ENCODE measurements at places on chromosomes 4 and X.

DNA sequence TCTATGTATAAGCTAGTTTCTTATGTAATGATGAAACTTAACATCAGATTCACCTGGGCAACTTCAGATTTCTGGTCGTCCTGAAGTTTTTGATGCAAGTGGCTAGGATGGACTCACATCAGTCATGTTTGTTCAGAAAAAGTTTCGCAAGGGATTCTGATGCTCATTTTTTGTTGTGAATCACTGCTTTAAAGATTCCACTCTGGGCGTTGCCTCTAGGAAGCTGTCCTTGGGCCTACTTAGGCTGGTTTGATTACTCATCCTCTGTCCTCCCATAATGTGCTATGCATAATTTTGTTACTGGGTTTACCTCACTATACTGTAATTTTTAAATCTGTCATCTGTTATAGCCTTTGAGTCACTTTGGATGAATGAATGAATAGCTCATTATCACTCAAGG, 30.8 kb downstream of the HERC3 start:
- DNase-seq, result no peak

- no peak for DNase-seq
Measured at GRCh38 chrX:1860936-1861594, 246.2 kb downstream of the ASMT start.

- DNase-seq, result no peak
Measured at GRCh38 chrX:129472116-129472515, 51.2 kb downstream of the SMARCA1 start.

GRCh38 chrX:70970482-70970995, 39.6 kb upstream of the SLC7A3 start:
- DNase-seq, result no peak

GRCh38 chr4:14117575-14118238, 490.2 kb upstream of the BOD1L1 start:
- no peak for DNase-seq

DNA sequence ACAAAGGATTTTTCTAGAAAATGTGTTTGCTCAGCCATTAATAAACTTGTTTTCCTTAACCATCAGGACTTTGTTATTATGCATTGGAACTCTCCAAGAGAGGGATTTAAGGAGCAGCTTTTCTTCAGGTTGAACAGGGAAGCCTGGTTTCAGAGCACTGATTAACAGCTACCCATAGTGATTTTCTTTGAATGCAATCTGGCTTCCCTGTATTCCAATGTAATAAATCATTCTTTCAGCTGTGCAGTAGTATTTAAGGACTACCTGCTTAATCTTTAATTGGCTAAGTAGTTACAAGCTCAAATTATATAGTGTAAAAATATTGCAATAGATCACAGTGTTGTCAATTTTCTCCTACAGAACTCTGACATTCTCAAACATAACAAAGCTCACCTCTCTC, 77.5 kb downstream of the TMEM156 start:
- no peak for DNase-seq

DNA sequence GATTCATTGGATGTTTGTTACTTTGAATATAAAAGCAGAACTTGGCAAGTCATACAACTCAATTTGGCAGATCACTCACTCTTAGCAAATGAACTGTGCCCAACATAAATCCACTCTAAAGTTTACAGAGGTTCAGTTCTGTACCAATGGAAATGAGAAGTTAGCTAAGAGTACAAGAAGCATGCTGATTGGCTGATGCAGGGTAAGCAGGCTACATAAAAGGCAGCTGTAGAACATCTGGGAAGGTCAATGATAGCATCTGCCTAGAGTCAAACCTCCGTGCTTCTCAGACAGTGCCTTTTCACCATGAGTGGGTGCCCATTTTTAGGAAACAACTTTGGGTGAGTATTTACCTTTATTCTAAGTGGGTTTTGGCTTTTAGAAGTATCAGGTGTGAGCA, at the start of gene TDO2:
TDO2 (plus strand) TSS at position 244 of the 400 bp plus-strand sequence; CDS start at position 307, 63 bp downstream.
- DNase-seq, result no peak

DNA sequence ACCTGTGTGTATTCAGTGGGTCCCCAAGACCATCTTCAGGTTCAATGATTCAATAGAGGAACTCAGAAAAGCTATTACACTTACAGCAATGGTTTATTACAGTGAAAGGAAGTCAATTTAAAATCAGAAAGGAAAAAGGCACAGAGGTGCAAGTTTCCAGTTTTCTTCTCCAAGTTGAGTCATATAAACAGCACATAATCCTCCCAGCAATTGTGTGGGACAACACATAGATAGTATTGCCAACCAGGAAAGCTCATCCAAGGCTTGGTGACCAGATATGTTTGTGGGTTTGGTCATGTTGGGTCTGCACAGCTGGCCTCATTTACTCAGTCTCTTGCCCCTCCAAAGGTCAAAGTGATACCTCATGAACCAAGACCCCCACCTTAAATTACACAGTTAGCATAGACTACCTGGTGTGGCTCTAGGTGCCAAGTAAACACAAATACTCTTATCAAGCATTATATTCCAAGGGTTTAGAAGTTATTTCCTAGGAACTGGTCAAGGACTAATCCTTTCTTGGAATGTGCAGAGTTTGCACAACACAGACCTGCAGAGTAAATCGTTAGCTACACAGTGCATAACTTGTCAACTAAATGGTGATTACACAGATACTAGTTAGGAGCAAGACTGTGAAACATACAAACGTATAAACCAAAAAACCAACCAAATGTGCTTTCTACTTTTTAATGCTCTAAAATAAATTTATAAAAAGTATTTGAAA, 777.3 kb downstream of the PCDH18 start:
- DNase-seq, result no peak

DNA sequence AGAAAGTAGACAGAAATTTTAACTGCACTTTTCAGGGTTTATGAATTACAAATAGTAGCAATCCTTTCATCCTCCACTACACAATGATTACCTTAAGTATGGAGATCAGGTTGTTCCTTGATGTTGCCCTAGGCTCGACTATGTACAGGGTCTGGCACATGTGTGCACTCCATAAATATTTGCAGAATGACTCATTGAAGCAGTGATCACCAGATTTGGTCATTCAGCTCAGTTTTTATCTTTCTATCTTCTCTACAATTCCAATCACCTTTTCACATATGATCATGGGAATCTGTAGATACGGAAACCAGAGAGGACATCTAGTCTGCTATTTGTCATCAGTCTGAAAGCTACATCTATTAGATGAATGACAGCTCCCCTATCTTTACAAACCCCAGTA, 171.7 kb upstream of the HCCS start:
- no peak for DNase-seq

DNA sequence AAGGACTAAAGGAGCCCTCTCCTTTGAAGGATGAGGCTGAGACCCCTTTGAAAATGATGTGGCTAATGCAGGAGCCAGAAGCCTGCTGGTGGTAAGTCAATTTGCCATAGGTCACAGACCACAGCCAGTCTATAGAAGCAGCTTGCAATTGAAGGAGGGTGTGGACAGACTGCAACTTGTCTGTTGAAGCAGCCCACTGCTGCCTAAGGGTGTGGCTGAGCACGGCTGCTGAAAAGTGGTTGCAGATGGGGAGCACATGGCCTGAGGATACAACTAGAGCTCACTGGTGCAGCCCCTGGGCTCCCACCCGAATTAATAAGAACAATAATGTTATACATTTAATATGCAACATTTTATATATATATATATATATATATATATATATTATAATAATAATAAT, 11.4 kb upstream of the EXOC1L start:
- DNase-seq, result no peak

DNA sequence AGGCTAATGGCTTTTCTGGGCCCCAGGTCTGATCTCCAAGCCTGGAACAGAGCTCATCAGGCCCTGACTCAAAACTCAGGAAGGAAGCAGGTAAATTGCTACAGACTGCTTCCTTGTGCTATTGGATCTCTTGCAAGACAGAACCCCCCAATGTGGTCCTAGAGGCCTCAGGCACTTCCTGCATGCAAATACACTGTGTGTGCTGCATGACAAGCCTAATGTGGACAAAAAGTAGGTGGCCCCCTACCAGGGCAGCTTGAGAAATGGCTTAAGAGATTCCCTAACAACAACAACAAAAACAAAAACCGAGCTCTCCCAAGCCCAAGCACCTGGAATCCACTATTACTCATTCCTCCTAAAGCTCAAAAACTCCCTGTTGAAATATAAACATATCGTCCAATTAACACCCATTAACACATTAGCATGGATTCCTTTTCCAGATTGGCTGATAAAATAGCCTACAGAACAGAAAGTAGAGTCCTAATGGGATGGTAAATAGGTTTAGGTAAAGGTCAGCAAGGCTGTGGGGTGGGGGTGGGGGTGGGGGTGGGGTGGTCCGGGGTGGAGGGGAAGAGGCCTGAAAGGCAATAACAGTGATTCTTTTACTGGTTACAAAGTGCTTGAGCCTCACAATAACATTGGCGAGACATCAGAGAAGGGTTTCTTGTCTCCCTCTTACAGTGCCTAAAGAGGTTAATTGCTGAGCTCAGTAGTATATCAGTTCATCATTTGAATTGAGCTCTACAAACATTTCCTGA, 24.1 kb upstream of the FGF16 start:
- DNase-seq, result no peak

GRCh38 chr4:139526928-139527327, 29.1 kb downstream of the SETD7 start:
- no peak for DNase-seq

- no peak for DNase-seq
Measured at GRCh38 chr4:39118034-39118658, 56.1 kb downstream of the KLHL5 start.

GRCh38 chr4:4430492-4431195, 43.7 kb downstream of the NSG1 start:
- no peak for DNase-seq

DNA sequence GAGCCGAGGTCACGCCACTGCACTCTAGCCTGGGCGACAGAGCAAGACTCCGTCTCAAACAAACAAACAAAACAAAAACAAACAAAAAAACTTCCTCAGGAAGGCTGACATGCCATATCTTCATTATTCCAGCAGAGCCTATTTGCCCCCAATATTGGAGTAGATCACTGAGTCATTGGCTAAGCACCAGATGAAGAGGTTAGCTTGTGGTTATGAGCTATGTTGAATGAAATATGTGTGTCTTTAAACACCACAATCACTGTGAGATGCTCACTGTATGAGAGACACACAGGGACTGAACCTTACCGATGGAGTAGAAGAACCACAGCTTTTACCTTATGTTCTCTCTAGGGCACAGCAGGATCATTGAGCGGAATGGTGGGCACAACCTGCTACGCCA, 122.1 kb upstream of the EOLA2 start:
- no peak for DNase-seq

DNA sequence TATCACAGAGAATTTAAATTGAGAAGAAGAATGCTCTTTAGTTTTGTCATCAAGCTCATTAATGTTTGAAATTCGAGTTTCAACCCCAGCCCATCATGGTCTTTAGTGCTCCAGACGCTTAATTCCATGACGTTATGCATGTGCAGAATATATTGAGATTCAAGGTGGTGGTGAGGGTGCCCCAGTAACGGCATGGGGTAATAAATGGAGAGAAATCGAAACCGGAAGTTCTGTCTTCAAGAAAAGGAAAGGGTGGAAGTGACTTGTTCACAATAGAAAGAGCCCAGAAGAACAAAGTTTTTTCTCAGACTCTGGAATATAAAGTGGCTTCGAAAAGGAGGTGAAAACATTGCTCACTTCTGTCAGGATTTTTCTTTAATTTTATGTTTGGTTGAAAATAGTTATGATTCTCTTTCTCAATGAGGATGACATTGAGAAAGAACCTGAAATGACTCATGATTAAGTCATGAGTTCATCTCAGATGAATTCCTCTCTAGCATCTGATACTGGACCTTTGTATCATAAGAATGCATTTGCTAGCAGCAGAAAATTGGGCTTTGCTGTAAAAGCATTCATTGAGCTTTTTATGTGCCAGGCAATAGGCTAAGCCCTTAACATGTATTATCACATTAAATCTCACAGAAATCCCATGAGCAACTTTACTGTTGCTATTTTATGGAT, 779 bp upstream of the DDX60L start:
- DNase-seq, result no peak

GRCh38 chrX:143435916-143436315, 81.4 kb downstream of the SPANXN3 start:
- DNase-seq, result no peak

DNA sequence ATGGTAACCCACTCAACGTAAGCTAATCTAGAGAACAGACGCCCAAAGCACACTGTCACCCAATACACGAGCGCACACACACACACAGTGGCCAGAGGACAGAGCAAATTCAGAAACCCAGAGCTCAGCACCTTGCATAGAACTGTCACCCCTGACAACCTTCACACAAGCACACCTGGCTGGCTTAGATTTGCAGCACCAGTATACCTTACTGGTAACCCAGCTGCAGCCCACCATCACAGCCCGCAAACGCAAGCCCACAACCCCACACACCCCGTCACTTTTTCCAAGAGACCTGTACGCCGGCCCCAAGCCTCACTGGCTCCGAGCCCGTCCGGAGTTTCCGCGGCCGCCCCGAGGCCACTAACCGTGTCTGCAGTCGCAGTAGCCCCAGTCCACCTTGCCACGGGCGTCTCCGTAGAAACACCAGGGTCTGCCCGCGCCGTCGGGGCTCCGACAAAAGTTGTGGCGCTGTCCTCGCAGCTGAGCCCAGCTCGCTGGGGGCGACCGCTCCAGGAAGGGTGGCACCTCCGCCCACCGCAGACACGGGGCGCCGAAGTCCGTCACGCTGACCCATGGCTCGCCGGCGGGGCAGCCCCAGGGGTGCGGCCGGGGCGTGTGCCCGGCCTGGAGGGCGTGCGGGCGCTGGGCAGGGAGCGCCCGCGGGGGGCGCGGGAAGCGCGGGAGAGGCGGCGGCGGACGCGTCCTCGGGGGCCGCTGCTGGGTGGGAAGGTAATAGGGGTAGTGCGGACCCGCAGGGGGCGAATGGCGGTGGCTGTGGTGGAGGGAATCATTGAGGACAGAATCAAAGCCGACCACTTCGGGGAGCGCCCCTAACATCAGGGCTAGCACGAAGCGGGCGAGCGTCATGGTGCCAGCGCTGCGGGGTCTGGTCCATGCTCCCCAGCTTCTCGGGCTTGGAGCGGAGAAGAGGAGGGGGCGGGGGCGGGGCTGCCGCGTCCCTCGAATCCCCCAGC, 664 bp downstream of the PRSS12 start:
- no peak for DNase-seq

DNA sequence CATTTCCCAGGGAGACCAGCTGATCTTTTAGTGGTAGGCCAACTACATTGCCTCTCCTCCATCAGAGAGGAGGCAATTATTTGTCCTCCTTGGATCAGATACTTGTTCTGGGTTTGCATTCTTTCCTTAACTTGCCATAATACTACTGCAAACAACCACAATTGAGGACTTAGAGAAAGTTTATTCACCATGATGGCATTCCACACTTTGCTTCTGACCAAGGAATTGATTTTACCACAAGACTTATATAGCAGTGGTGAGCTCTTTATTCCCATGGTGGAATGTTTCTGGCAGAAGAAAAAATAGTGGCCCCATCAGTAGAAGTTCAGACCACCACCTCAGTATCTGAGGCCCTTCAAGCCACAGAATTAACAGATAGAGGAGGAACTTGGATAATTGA, 123.9 kb upstream of the PPP3CA start:
- no peak for DNase-seq

- no peak for DNase-seq
Measured at GRCh38 chr4:163482190-163482589, 8.6 kb upstream of the TKTL2 start.
